Brain microvascular endothelial cell (primary cell): ENCODE measurements at places on chromosomes 11 and 22.

GRCh38 chr11:93591247-93591898 lies 48.2 kb upstream of the SMCO4 start:
- peak; percentile 79 for DNase-seq

- DNase-seq = peak; percentile 43
These were observed 116.2 kb downstream of the FAT3 start for GRCh38 chr11:92340839-92341238.

- peak; percentile 22 for DNase-seq
These were observed 56.7 kb downstream of the PPP6R2 start for GRCh38 chr22:50399751-50400331.

DNA sequence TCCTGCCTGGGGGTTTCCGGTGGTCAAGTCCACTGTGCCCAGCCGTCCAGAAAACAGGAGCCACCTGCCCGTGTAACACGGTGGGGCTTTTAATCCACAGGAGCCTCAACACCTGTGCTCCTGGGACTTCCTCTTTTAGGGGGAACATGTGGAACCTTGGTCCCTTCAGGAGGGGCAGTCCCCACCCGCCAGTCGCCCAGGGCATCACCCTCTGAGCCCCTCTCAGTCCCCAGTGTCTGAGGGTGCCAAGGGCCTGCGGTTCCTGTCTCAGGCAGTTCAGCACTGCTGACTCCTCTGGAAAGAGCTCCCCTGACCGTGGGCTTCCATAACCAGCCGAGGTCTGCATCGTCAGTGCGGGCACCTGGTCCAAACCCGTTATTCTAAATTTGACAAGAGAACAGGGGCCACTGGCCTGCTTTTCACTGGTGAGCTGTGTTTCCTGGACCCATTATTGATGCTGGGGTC lies 15.8 kb downstream of the KRTAP5-5 start:
- DNase-seq = no peak

GRCh38 chr11:130403271-130403804 lies 25.1 kb downstream of the ADAMTS8 start:
- DNase-seq = peak; percentile 89

GRCh38 chr11:105937738-105938137 lies 84.3 kb downstream of the MSANTD4 start:
- peak; percentile 29 for DNase-seq

GRCh38 chr11:33321422-33321821 lies 64.2 kb downstream of the HIPK3 start:
- DNase-seq = no peak

GRCh38 chr11:123145220-123145619 lies 49.8 kb downstream of the CLMP start:
- DNase-seq = peak; percentile 57

DNA sequence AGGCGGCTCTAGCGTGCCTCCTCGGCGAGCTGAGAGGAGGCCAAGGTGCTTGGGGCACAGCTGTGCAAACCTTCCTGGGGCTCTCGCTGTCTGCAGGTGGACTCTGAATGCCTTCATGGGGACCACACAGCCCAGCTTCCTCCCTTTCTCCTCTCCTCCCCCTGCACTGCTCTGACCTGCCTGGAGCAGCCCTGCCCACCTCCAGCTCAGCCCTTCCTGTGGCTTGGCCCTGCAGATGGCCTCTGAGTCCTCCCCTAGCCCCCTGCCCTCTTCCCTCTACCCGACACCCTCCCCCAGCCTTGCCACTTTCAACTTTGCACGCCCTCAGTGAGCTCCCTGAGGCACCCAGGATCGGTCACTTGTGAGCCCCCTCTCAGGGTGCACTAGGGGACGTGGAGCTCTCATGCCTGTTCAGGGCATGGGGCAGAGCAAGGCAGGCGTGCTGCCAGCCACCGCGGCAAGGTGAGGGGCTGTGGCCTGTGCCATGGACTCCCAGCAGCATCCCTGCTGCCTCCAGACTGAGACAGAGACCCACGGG lies 31.4 kb downstream of the PPM1F start:
- no peak for DNase-seq

DNA sequence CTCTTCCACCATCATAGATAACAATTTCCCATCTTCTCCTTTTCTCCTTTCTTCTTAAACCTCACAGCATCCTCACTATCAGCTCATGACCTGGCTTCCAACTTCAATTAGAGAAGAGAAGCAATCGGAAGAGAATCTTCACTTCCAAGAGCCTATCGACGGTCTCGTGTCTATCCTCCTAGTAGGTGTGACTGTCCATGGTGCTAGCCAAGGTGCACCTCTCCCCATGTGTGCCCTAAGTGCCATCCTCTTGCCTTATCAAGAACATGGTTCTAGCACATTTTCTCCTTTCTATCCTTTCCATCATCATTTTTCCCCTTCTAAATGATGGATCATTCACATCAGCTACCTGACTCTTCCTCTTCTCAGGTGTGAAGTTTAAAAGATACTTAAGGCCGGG lies 5.1 kb upstream of the CUL5 start:
- no peak for DNase-seq

GRCh38 chr22:36644333-36644757 lies 59.2 kb downstream of the CACNG2 start:
- peak; percentile 91 for DNase-seq

DNA sequence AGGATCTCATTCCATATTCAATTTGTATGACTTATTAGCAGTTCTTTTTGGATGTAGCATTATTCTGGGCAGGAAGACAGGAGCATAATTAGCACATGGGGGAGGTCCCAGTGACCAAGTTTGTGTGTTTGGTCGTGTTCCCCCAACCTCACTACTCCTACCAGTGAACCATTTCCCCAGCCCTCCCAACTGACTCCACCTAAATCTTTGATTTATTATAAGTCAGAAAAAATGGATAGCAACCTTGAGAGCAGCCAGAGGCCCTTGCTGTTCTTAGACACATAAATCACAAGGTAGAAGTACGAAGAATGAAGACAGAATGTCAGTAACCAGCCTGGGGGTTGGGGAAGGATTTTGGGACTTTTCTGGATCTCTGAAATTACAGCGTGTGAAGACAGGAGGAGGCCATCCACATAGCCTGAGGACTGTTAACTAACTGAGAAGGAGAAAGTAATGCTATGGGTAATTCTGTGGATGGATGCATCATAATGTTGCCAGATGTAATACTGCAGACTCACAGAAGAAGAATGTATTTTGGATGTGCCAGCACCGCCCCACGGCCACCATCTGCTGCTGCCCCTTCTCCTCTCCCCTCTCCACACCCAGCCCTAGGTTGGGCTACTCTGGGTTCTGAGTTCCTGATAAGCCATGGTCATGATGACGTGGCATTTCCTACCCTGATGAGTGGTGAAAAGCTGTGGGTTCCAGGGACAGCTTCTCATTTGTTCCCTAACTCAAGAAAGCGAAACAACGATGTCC lies 124.3 kb upstream of the TTC12 start:
- peak; percentile 31 for DNase-seq

GRCh38 chr11:115525531-115526006 lies 21.4 kb upstream of the CADM1 start:
- DNase-seq = no peak

DNA sequence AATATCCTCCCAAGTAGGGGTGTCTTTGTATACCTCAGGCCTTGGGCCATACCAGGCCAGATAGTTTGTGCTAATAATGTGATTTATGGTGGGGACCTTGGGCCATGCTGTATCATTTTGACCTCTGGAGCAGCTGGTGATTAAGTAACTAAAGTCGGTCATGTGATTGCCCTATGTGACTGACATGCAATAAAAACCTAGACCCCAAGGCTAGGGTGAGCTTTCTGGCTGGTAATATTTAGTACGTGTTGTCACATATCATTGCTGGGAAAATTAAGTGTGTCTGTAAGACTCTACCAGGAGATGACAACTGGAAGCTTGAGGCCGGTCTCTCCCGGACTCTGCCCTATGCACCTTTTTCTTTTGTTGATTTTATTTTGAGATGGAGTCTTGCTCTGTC lies 12.6 kb upstream of the TFIP11 start:
- DNase-seq = no peak

GRCh38 chr11:79458709-79459108 lies 17.9 kb upstream of the TENM4 start:
- DNase-seq = no peak

GRCh38 chr11:129427376-129427775 lies 51.7 kb downstream of the BARX2 start:
- DNase-seq = no peak

DNA sequence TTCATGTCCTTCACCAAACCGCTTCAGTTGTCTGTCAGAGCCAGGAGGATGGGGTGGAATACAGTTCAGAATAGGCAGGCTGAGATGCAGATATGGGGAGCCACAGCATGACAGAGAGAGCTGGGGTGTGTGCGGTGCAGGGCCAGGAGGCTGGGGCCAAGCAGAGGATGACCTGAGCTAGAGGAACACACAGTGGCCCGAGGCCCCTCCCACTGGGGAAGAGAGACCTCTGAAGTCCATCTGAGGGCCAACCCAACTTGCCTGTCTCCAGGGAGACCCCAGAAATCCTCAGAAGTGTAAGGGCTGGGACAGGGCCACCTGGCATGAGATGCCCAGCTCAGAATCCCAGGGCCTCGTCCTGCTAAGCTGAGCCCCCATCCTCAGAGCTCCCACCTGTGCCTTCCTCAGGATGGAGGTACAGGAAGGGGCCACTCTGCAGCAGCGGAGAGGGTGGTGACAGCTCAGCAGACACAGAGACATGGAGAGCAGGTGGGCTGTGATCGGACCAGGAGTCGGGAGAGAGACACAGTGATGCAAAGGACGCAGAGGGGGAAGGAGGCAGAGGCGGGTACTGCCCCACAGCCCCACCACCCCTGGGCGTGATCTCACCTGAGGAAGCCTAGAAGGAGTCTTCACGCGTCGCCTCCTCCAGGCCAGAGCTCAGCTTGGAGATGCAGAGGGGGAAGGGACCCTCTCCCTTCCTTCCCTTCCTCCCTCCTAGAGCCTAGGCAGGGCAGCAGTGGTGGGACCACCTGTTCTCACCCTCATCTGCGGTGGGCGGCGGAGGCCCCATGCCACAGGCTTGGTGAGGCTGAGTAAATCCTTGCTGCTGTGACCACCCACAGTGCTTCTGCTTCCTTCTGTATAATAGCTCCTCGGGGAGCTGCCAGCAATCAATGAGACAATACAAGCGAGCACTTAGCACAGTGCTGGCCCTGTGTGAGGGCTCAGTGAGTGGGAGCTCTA lies 9.1 kb upstream of the TUB start:
- DNase-seq = no peak

DNA sequence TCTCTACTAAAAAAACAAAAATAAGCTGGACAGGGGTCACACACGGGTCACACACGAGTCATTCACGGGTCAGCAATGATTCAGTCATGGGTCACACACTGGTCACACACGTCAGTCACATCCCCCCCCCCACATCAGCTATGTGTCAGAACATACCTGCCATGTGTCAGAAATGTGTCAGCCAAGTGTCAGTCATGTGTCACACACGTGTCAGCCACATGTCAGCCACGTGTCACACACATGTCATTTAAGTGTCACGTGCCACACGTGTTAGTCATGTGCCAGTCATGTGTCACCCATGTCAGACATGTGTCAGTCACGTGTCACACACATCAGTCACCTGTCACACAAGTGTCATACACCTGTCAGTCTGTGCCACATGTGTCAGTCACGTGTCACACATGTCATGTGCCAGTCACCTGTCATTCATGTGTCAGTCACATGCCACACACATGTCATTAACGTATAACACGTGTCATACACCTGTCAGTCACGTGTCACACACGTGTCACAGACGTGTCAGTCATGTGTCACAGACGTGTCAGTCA lies 28.7 kb upstream of the MMP20 start:
- peak; percentile 14 for DNase-seq

- DNase-seq = no peak
These were observed 125.8 kb downstream of the DCDC1 start for GRCh38 chr11:31243706-31244105.

DNA sequence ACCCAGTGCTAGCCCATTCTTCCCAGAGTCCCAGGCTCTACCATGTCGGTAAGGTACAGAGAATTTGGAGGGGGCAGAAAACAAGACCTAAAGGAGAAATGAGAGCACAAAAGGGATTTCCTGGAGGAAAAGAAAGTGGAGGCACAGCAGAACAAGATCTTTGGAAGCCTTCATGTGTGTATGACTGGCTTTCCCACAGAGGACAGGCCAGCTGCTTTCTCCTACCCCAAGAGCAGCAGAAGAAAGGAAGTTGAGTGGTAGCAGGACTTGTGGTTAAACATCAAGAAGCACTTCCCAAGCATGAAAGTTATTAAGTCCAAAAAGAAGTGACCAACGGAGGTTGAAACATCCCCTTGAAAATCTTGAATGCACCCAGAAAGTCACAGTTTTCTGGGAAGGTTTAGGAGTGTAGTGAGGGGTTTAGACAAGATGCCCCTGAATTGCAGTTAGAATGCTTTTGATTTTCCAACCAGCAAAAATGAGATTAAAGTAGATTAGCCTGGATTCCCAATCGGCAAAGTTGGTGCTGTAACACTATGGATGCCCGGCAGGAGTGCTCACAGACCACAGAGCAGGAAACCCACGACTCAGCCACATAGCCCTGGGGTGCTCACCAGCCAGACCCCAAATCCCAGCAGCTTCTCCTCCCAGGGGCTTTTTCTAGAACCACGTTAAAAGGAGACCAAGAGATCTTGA lies 608 bp downstream of the TMPRSS13 start:
- DNase-seq = no peak

DNA sequence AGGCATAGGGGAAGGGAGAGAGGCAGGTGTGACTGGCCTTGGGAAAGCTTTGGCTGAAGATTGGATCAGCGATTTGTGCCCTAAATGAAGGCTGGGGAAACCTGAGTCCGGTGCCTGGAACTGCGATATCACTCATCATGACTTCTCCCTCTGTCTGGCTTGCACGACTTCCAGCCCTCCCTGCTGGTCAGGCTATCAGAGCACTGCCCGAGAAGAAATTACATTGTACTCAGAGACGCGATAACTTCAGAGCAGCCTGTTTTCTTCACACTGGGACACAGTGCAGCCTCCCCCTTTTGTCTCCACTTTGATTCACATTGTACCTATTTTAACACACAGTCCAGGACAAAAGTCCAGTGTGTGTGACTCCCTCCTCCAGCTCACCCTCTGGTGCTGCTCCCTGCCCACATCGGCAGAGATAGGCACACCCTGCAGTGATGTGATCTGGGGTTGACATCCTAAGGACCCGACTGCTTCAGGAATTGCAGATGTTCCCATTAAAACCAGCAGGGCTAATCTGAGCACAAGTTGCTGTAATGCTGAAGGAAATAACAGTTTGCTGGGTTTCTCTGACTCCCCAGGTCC lies 62.1 kb upstream of the CADM1 start:
- DNase-seq = no peak

- no peak for DNase-seq
These were observed 97.2 kb downstream of the PIWIL4 start for GRCh38 chr11:94664346-94664745.

DNA sequence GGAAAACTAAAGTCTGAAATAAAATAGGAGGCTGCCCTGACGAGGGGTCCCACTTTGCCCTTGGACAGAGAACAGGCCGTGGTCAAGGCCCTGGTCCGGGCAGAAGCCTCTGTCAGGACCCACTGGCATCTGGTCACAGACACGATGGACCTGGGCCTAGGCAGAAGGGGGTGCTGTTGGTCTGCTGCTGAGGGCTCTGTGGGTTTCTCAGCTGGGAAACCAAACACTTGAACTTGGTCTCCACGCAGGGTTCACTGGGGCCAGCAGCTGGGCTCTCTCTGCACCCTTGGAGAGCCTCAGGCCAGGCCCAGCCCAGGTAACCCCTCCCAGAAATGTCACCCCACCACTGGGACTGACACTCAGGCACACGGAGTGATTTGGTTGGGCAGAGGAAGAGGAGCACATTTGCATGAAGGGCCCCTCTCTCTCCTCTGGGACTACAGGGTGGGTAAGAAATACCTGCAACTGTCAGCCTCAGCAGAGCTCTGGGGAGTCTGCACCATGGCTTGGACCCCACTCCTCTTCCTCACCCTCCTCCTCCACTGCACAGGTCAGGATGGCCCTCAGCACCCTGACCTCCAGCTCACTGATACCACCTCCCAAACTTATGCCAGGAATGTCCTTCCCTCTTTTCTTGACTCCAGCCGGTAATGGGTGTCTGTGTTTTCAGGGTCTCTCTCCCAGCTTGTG lies 48.1 kb upstream of the TOP3B start:
- no peak for DNase-seq
